ENCODE measurements at places on chromosomes 2 and 18.

DNA sequence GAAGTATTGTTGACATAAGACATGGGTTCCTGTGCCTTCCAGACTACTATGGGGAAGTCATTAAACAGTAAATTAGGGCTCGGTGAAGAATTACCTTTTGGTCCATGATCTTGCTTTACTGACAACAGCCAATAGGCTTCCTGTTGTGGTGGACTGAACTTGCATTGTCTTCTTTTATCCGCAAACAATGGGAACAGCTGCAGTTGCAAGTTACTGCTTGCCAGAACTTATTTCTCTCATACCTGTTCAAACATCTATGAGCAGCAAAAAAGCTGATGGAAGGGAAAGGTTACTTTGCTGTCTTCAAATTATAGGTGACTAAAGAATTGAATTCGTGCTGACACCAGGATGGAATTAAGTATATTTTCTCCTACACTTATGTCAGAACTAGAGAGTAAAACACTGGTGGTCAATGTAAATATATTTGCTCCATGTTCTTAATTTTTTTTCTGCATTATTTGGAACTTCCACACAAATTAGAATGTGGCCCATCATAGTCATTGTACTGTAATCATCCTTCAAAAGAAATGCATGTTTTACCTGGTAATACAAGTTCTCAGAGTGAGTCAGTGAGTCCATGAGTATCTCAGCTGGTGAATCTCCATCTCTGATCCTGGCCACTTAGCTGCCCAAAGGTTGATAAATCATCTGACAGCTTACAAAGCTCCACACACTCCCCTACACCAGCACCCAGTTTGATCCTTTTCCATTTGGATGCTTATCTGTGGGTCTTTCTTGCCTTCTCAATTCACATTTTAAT, 37.3 kb upstream of the RNF152 start:
- no peak for DNase-seq

DNA sequence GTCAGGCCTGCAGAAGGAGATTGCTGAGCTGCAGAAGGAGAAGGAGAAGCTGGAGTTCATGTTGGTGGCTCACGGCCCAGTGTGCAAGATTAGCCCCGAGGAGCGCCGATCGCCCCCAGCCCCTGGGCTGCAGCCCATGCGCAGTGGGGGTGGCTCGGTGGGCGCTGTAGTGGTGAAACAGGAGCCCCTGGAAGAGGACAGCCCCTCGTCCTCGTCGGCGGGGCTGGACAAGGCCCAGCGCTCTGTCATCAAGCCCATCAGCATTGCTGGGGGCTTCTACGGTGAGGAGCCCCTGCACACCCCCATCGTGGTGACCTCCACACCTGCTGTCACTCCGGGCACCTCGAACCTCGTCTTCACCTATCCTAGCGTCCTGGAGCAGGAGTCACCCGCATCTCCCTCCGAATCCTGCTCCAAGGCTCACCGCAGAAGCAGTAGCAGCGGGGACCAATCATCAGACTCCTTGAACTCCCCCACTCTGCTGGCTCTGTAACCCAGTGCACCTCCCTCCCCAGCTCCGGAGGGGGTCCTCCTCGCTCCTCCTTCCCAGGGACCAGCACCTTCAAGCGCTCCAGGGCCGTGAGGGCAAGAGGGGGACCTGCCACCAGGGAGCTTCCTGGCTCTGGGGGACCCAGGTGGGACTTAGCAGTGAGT, 19.4 kb downstream of the FOSL2 start:
- DNase-seq, result no peak

GRCh38 chr2:48545244-48545643, 15.3 kb downstream of the STON1 start:
- no peak for DNase-seq

- no peak for DNase-seq
Measured at GRCh38 chr2:109164739-109165221, 35.8 kb downstream of the SH3RF3 start.

DNA sequence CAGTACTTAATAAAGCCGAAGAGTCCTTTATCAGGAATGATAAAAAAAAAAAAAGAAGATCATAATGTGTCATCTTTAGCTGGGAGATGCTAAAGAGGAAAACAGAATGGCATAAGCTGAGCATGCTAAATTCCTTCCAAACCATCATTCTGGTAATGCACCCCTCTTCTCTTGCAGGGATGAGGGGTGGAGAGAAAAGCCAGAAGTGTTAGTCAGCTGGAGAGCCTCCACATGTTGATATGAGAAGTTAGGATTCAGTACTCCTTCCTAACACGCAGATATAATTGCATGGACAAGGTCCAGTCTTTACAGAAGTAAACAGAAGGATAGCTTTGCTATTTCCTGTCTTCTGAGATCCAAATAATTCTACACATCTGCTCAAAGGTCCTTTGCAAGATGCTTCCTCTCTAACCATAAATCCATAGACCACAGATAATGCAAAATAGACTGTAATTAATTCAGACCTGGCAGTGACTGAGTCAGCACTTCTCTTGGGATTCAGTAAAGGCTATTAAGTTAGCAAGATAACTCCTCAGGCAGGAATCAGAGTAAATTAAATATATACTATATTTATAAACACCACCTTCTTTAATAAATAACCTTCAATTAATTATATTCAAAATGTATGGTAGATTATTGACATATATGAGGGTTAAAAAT, 930.0 kb upstream of the KLHL29 start:
- no peak for DNase-seq

DNA sequence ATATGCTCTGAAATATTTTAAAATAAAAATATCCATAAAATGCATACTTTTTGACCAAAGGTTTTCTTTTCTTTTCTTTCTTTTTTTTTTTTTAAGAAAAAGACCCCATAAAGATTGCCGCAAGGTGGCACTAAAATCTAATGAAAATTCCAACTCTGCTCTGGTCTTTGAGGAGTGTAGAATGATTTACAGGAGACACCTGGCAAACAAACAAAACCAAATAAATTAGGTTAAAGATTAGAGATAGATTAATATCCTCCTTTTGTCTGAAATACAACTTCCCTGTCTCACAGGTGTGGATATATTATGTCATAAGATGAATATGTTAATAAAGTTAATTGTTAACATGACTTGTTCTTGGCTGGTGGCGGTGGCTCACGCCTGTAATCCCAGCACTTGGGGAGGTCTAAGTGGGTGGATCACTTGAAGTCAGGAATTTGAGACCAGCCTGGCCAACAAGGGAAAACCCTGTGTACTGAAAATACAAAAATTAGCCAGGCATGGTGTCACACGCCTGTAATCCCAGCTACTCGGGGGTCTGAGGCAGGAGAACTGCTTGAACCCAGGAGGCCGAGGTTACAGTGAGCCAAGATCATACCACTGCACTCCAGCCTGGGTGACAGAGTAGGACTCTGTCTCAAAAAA, 3.5 kb upstream of the RHOB start:
- no peak for DNase-seq

GRCh38 chr2:68768461-68768860, 33.9 kb downstream of the ARHGAP25 start:
- DNase-seq, result no peak

DNA sequence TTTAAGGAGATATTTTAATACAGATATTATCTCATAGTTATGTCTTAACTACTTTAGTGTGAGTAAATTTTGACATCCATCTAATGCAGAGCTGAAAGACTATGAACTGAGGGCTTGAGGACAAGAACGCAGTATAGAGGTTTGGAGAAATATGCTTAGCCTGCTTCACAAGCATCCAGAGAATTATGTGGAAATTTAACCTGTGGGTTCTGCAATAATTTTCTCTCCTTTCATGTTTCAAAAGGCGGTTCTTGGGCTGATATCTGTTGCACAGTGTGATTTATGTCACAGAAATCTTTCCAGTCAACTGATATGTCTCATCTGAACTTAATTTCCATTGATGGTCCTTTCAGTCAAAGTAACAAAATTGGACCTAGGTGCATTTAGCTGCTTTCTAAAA, 371.9 kb upstream of the VRK2 start:
- no peak for DNase-seq

DNA sequence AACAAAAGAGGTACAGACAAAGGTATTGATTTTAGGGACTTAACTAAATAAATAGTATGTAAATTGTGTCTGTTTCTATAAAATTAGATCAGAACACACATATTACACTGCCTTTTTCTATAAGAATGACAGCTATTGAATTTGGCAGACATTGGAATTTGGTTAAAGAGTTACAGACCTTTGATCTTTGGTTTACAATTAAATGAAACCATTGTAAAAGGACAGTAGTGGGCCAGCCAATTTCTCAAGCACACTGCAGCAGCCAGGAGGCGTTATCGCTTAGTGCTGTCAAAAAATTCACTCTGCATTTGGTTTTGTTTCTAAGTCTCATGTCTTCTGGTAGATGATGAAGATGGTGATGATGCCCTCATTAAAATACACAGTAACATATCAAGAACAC, 175.9 kb downstream of the NR4A2 start:
- no peak for DNase-seq

- DNase-seq, result no peak
Measured at GRCh38 chr2:236824836-236825235, 255.2 kb downstream of the ACKR3 start.

DNA sequence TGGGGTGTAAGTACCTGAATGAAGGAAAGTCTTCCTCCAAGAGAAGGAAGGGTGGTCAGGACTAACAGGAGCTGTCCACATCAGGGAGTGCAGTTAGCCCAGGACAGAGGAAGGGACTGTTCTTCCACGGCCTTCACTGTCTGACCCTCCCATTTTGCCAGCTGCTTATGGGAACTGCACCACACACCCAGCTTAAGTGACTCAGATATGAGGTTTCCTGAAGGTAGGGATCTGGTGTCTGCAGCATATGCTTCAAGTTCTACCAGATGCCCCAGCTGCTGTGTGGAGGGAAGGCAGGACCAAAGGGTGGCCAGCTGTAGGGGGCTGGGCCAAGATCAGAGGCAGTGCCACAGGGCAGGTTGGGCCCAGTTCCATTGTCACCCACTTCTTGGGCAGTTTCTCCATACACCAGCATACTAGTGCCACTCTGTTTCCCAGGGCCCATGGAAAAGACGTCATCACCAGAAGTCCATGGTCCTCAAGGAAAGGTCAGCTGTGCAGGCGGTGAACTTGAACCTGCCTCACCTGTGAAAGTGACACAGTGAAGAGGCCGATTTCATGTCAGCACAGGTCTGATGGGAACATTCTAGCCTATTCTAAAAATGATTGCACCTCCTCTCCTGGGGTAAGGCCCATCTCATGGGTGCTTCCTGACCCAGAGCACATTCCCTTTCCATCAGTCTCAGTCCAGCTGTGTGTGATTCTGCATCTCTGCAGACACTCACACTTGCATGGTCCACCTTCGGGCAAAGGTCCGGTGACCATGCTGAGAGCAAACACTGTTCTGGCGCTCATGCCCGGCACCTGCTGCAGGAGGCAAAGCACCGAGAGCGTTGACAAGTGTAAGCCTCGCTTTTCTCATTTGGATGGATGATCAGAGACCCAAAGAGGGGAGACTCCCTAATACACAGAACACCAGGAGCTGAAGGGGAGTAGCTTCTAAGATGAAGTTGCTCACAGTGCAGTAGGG, 68.0 kb downstream of the ACAA2 start:
- no peak for DNase-seq

GRCh38 chr2:71995067-71995665, 152.5 kb downstream of the CYP26B1 start:
- DNase-seq, result no peak

DNA sequence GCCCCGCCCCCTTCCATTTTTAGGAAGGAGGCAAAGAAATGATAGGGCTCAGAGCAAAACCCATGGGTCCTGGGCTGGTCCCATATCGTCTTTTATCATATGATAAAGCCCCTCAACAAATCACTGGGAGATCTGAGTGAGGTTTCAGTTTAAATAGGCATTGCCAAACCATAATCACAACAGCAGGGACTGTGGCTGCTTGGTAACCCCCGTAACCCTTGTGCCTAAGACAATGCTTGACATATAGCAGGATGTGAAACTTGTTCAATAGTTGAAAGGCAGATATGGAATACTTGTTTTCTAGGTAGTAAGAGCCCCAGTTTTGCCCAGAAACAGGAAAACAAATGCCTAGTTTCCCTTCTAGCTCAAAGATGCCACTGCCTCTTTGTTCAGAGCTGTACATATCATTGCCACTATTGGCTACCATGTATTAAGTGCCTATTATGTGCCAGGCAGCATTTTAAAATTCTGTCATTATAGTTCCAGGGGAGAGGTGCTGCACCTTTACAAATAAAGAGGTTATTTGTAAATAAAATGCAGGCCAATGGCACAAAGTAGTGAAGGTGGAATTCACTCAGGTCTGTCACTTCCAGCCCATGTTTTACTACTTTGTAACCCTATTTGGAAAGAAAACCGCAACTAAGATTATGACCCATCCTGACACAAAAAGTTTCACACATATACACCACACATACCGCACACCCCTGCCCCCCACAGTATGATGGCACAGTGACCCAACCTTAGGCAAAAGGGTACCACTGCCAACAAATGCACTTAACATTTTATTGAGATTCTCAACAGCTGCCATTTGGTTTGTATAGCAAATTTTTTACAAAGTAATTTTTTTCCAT, 14.2 kb downstream of the NAGK start:
- DNase-seq, result no peak

GRCh38 chr2:189178726-189179569, 613 bp downstream of the COL5A2 start:
- no peak for DNase-seq

DNA sequence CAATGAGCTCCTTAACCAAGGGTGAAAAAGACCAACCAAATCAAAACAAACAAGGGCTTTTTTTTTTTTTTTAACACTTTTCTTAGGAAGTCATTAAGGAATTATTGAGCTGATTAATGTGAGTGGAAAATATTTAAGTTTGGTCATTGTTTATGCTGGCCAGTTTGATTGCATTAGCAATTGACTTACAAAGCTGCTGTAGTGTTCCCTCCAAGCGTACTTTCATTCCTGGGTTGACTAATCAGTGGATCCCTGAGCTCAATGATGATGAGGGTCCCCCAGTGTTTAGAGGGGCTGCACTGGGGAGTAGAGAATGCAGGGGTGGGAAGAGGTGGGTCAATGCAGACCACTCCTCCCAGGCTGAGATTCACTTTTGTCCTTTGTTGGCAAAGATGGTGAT, 119.3 kb downstream of the PRKCE start:
- DNase-seq, result no peak

DNA sequence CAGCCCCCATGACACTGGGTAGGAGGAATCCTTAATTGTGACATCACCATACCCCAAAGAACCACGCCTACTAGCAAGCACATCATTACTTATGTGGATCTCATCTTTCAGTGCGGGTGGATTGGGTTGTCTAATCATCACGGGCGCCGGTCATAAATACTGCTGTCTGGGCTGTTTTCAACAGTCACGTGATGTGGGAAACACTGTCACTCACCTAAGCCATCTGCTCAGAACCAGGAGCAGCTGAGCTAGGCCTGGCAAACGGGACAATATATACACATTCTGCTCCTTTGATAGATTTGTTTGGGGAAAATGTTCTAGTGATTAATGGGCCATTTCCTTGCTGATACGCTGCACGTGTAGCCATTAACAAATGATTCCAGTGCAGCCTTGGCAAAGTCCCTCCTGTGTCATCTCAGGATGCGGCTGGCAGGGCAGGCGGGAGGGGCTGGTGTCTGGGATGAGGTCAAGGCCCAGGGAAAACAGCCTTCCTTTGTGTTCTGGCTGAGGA, 145.9 kb upstream of the COPS8 start:
- DNase-seq, result no peak

DNA sequence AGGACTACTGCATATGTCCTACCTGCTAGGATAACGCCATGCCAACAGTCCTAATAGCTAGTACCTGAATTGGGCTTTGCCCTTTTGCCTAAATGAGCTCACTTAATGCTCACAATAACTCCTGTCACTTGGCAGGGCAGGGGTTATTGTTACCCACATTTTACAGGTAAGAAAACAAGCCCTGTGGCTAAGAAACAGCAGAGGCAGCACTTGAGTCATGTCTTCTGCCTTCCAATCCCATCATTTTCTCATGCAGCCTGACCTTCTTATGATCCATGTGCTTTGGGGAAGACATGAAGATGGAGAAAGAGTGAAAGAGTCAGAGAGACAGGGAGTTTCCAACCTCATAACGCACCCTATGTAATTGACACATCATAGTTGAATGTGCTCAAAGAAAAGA, 33.6 kb upstream of the LPIN1 start:
- DNase-seq, result no peak

Data from stimulated activated CD8-positive, alpha-beta memory T cell treated with anti-CD3 and anti-CD28 coated beads, Interleukin-15, amount 100 ng/mL, for 24 hours (primary cell).